ENCODE measurements at places on chromosomes 2 and 18.

GRCh38 chr2:224366267-224366844 is 35.6 kb downstream of the FAM124B start:
- DNase-seq, result no peak

DNA sequence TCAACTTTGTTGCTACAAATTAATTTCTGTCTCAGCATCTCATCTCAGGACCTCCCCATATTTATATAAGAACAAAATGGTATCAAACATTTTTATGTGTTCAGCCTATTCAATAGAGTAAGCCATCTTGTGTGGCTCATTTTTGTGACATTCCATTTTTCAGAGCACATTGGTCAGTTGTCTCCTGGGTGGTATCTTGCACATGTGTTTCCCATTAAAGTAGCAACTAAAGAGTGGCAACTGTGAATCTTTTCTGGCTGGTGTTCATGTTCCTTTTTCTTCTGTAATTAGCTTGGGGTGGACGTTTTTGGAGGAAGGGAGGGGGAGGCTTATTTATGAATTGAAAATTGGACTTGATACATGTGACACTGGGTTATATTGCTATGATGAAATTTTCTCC is 45.4 kb upstream of the EFEMP1 start:
- no peak for DNase-seq

GRCh38 chr2:64214281-64215115 is 70.3 kb upstream of the PELI1 start:
- no peak for DNase-seq

- no peak for DNase-seq
These were observed 32.8 kb downstream of the COBLL1 start for GRCh38 chr2:164808776-164809175.

DNA sequence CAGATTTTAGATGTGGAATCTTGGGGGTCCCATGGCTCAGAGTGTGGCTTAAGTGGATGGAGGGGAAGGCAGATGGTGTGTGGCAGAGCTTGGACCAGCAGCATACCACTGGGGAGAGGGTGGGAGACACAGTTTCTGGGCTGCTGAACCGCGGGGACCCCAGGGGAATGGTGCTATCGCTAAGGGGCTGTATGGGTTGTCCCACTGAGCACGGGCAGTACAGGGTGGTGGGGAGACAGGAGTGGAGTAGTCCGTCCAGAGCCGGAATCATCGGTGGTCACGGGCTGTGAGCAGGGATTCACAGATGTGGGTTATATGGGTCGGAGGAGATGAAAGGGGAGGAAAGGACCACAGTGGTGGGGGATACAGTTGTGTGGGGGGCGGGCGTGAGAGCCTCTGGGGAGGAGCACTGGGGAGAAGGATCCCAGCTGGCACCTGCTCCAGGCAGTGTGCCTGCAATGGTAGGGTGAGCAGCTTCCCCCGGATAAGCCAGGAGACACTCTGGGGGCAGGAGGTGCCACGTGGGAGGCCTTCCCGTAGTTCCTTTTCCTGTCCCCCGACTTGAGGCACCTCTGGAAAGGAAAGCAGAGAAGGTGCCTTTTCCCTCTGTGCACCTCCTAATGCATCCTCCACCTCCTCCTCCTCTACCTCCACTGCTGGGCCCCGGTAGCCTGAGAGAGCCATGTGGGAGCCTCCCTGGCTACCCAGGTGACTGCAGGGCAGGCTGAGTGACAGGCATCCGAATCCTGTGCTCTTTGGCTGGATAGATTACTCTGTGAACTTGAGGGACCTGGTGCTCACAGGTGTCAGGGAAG is 24.9 kb downstream of the IGFBP5 start:
- no peak for DNase-seq

GRCh38 chr2:154670083-154670482 is 28.4 kb upstream of the KCNJ3 start:
- DNase-seq, result no peak

DNA sequence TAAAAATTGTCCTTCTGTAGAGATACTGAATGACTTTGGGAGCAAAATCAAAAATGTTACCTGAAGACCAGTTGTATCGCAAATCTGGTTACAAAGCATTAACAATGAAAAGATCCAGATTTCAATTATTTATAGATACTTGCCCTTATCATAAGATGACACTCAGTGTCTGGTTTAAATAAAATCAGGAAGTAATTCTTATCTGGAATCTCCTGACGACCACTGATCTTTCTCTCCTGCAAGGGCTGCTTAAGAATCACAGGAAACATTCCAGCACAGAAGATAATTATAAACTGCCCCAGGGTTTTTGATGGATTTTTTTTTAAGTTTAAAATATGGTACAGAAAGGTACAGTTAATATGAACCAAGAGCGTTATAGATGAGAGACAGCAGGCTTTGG is 205.7 kb downstream of the ALK start:
- DNase-seq, result no peak

Data from fibroblast of the conjunctiva (primary cell).